Suprapubic skin (tissue), 4 donors: ENCODE measurements at places on chromosomes 7 and 10. TPM values are rescaled to one million over a fixed set of nuclear protein-coding genes. Genes with fewer than 3 reads are reported as not detected.
A peak's percentile ranks its signal among the peaks of the same experiment; 100 is the strongest.

Gene DPP6
- total RNA-seq = 11.2 TPM

Gene JCAD
- 6.7 TPM for total RNA-seq

Gene FAM180A
- total RNA-seq = 2.3 TPM

Gene DRGX
- total RNA-seq = not detected

Gene ATRNL1
- 1.1 TPM for total RNA-seq

Gene FGFR2
- total RNA-seq = 131 TPM

Gene TMEM139
- total RNA-seq = 11.0 TPM

Gene ZYX
- total RNA-seq = 56.4 TPM

DNA sequence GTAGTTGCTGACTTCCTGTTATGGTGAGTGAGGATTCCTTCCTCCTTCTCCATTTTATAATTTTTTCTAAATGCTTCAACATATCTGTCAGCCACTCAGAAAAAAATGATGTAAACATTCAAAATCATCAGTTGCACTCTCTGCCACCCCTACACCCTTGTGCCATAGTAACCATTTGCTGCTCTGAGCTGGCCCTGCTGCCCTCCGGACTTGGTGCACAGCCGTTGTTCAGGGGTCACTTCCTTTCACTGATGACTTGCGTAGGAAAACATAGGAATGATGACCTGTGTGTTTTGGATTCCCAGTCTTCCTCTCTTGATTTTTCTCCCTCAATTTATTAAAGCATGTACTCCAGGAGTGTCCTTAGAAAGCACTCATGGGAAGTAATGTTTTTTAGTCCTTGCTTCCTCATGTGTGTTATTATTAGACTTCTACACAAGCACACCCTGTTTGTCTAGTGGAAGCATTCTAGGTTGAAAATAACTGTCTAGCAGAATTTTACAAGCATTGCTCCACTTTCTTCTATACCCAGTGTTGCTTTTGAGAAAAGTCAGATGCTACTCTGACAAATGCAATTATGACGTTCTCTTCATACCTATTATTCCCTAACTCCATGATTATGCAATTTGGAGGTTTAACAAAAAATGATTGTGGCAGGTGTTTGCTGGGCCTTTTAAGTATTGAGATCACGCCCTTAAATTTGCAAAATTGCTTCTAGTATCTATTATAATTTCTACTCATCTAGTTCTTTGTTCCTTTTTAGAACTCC, 62.6 kb upstream of the MTPN start:
- no peaks in the 10 kb centered on the region for H3K27me3 ChIP-seq
- no peak for DNase-seq
- no peak overlapping the region for H3K4me3 ChIP-seq
- H3K36me3 ChIP-seq = no peaks in the 10 kb centered on the region

- no peak for DNase-seq
- no peaks in the 10 kb centered on the region for H3K4me1 ChIP-seq
- H3K27me3 ChIP-seq = no peaks in the 10 kb centered on the region
- no peak overlapping the region for H3K4me3 ChIP-seq
- no peak overlapping the region for H3K27ac ChIP-seq
Observed at GRCh38 chr10:29102636-29103035, 186.2 kb upstream of the LYZL1 start.

GRCh38 chr7:101465576-101466196, 103.0 kb downstream of the COL26A1 start:
- no peak overlapping the region for H3K4me3 ChIP-seq
- peaks cover 10% of the 10 kb centered on the region for H3K27me3 ChIP-seq
- H3K36me3 ChIP-seq = no peaks in the 10 kb centered on the region
- no peaks in the 10 kb centered on the region for H3K4me1 ChIP-seq

DNA sequence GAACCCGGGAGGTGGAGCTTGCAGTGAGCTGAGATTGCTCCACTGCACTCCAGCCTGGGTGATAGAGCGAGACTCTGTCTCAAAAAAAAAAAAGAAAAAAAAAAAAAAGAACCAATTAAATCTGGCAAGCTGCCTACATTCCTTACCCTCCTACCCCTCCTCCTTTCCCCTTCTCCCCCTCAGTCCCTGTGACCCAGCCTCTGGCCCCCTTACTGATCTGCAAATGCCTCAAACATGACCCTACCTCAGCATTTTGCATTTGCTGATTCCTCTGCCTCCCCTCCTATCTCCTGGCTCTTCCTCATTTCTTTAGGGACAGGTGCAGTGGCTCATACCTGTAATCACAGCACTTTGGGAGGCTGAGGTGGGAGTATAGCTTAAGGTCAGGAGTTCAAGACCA, 19.3 kb downstream of the CDHR3 start:
- H3K36me3 ChIP-seq = no peaks in the 10 kb centered on the region
- no peak overlapping the region for H3K27ac ChIP-seq
- DNase-seq = no peak

DNA sequence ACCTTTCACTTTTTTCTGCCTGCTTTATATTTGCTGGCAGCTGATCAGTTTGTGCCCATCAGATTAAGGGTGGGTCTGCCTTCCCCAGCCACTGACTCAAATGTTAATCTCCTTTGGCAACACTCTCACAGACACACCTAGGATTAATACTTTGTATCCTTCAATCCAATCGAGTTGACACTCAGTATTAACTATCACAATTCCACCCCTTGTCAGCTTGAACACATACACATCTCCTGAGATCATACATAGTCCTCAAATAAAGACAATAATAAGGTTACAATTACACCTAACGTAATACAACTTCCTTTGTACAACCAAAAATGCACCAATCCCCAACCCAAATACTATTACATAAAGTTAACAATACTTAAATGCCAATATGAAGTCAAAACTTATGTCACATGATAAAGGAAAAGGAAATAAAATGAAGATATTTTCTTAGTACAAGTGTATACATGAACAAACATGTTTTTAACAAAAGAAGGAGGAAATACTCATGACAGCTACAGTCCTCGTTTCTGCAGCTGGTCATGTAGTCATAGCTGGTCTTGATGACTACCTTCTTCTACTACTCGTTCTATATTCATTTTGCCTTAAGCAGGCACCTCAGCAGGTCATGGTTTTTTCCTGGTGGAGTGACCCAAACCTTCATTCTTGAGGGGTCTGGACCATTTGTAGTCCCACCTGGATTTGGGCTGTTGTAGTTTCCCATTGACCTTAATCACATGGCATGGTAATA, 96.7 kb upstream of the CABCOCO1 start:
- H3K27ac ChIP-seq = no peak overlapping the region
- H3K4me3 ChIP-seq = no peak overlapping the region
- no peaks in the 10 kb centered on the region for H3K36me3 ChIP-seq
- no peaks in the 10 kb centered on the region for H3K27me3 ChIP-seq
- no peaks in the 10 kb centered on the region for H3K4me1 ChIP-seq
- DNase-seq = no peak

GRCh38 chr10:1191752-1192151, 135.6 kb downstream of the WDR37 start:
- no peak overlapping the region for H3K4me3 ChIP-seq
- peaks cover 8% of the 10 kb centered on the region for H3K4me1 ChIP-seq
- H3K27me3 ChIP-seq = peaks cover 8% of the 10 kb centered on the region
- no peak for DNase-seq
- no peak overlapping the region for H3K27ac ChIP-seq

GRCh38 chr10:3676564-3676963, 108.4 kb downstream of the KLF6 start:
- no peaks in the 10 kb centered on the region for H3K4me1 ChIP-seq
- no peaks in the 10 kb centered on the region for H3K36me3 ChIP-seq
- H3K4me3 ChIP-seq = no peak overlapping the region

DNA sequence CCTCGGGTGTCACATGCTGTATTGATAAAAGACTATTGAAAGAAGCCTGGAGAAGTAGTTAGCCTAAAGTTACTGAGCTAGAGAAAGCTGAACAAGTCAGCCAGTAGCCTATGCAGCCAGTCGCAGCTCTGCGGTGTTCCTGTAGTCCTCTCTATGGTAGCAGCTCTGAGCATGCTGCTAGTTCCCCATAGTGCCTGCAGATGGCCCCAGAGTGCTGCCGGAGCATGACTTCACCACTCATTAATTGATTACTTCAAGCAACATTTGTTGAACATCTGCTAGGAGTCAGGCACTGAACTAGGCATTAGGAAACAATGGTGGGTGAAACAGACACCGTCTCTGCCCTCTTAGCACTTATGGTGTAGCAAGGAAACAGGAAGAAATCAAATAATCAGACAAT, 422.7 kb downstream of the SORCS3 start:
- no peak overlapping the region for H3K4me3 ChIP-seq
- H3K27ac ChIP-seq = no peak overlapping the region
- no peaks in the 10 kb centered on the region for H3K27me3 ChIP-seq
- DNase-seq = no peak
- no peaks in the 10 kb centered on the region for H3K4me1 ChIP-seq
- H3K36me3 ChIP-seq = no peaks in the 10 kb centered on the region

GRCh38 chr10:86678999-86679792, 10.9 kb downstream of the LDB3 start:
- DNase-seq = no peak
- H3K27ac ChIP-seq = no peak overlapping the region
- no peaks in the 10 kb centered on the region for H3K36me3 ChIP-seq
- no peak overlapping the region for H3K4me3 ChIP-seq
- peaks cover 4% of the 10 kb centered on the region for H3K4me1 ChIP-seq

GRCh38 chr10:78944723-78945312, 123.9 kb upstream of the ZMIZ1 start:
- no peak overlapping the region for H3K4me3 ChIP-seq
- H3K4me1 ChIP-seq = peaks cover 42% of the 10 kb centered on the region
- H3K27me3 ChIP-seq = no peaks in the 10 kb centered on the region
- no peak for DNase-seq

DNA sequence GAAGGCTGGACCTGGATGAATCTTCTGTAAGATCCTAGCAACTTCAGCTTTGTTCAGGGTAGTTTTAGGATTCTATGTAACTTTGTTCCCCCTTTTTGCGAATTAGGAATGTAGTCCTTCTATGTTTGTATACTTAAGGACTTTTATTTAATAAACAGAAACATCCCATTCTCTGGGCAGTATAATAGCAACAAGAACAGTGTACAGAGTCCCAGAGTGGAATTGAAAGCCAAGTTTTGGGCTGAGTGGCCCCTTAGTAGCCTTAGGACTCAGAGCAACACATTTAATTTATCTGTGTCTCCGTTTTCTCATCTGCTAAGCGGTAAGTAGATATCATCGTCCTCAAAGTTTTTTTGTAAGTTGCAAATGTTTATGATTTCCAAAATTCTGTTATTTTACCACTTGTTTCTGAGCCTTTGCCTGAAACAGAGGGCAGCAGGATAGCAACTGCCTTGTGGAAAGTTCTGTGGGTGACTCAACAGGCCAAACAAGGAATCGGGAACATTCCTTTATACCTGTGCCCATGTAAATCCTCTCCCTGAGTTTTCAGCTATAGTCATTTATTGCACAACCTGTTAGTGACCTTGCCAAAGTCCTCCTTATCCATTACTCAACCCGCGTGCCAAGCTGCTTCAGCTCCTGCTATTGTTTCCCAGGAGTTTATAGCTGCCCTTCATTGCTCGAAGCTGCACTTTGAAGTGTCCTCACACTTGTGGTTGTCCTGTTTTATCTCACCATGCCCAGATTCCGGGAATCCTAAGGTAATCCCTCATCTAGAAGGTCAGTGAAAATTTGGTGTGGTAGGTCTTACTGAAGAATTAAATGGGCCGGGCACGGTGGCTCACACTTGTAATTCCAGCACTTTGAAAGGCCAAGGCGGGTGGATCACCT, 199.1 kb upstream of the AHR start:
- peak; percentile 63 for DNase-seq
- peak overlapping the region; percentile 74 for H3K27ac ChIP-seq
- H3K4me1 ChIP-seq = peaks cover 41% of the 10 kb centered on the region
- no peaks in the 10 kb centered on the region for H3K36me3 ChIP-seq
- no peak overlapping the region for H3K4me3 ChIP-seq

- no peak overlapping the region for H3K4me3 ChIP-seq
- H3K27me3 ChIP-seq = no peaks in the 10 kb centered on the region
- H3K27ac ChIP-seq = no peak overlapping the region
- peaks cover 4% of the 10 kb centered on the region for H3K4me1 ChIP-seq
- no peaks in the 10 kb centered on the region for H3K36me3 ChIP-seq
Observed at GRCh38 chr7:46707973-46708372, 786.9 kb upstream of the IGFBP3 start.

DNA sequence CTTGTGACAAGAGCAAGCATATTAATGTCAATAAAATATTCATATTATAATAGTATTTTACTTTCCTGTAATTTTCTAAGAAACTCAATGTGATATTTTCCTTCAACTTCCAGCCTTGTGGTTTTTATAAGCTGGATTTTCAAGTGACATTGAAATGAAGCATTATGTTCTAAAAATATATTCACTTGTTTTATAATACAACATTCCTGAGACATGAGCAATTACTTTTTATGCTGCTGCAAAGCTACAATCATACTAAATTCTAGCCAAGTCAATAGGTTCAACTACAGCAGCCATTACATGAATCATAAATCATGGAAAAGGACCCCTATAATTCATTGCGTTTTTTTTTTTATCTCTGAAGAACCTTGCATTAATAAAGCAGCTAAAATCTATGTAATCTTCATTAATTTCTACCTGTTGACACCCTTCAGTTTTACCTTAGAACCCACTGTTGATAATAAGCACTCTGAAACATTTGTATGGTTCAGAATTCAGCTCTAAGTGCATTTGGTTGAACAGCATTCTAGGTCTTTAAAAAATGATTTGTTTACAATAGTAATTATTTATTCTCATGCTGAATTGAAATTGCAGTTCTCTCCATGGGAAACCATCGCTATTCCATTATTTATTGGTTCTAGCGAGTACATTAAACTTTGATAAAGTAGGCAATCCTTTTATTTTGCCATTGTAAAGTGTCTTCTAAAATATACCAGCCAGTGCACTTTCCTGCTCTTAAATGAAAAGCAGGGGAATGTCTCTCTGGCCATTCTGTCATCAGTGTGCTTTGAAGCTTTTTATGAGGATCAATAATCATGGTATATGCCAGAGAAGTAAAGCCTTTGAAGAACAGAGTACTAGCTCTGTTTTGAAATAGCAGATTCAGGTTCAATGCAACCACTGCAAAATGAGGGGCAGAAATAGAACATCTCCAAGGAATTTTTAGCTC, 132.6 kb downstream of the GNAT3 start:
- H3K36me3 ChIP-seq = no peaks in the 10 kb centered on the region
- DNase-seq = no peak
- no peak overlapping the region for H3K27ac ChIP-seq
- no peaks in the 10 kb centered on the region for H3K27me3 ChIP-seq
- H3K4me1 ChIP-seq = peaks cover 4% of the 10 kb centered on the region

- H3K4me3 ChIP-seq = no peak overlapping the region
- H3K4me1 ChIP-seq = no peaks in the 10 kb centered on the region
- H3K36me3 ChIP-seq = no peaks in the 10 kb centered on the region
- no peak for DNase-seq
Observed at GRCh38 chr10:48594803-48595538, 9.9 kb downstream of the ARHGAP22 start.

- H3K4me1 ChIP-seq = peaks cover 9% of the 10 kb centered on the region
- H3K36me3 ChIP-seq = peaks cover 24% of the 10 kb centered on the region
- H3K27ac ChIP-seq = peak overlapping the region; percentile 33
- H3K4me3 ChIP-seq = no peak overlapping the region
Observed at GRCh38 chr10:6239213-6239991, 36.7 kb downstream of the PFKFB3 start.

- peaks cover 36% of the 10 kb centered on the region for H3K4me1 ChIP-seq
- H3K27me3 ChIP-seq = no peaks in the 10 kb centered on the region
- DNase-seq = no peak
Observed at GRCh38 chr10:77919713-77920108, 6.8 kb downstream of the DLG5 start.

- H3K36me3 ChIP-seq = no peaks in the 10 kb centered on the region
- no peak for DNase-seq
- no peaks in the 10 kb centered on the region for H3K27me3 ChIP-seq
- peaks cover 6% of the 10 kb centered on the region for H3K4me1 ChIP-seq
- H3K4me3 ChIP-seq = no peak overlapping the region
- H3K27ac ChIP-seq = no peak overlapping the region
Observed at GRCh38 chr10:15341502-15342128, 29.5 kb downstream of the FAM171A1 start.
